ENCODE measurements at places on chromosomes 1 and 21. TPM values are rescaled to one million over a fixed set of nuclear protein-coding genes. Genes with fewer than 3 reads are reported as not detected.

The SLC30A10 gene
- polyA plus RNA-seq, result 0.15 TPM

The CFHR2 gene
- not detected for polyA plus RNA-seq

The MDM4 gene
- polyA plus RNA-seq, result 26.4 TPM

- DNase-seq, result no peak
Observed at GRCh38 chr1:71298633-71299032, 217.8 kb upstream of the ZRANB2 start.

DNA sequence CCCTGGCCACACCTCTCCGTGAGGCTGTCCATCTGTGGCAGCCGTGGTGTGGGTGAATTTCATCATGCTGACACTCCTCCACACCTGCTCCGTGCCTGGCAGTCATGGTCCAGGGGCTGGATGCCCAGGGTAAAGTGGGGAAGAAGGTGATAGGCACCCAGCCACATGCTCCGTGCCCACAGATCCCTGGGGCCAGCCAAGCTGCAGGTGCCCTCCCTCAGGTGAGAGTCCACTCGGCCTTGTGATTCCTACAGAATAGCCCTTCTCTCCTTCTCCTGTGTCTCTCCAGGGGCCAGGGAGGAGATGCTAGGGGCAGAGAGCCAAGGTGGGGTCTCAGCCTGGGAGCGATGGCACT lies 16.8 kb upstream of the POFUT2 start:
- DNase-seq, result no peak

- DNase-seq, result no peak
Observed at GRCh38 chr1:209598227-209598626, 14.7 kb downstream of the CAMK1G start.

DNA sequence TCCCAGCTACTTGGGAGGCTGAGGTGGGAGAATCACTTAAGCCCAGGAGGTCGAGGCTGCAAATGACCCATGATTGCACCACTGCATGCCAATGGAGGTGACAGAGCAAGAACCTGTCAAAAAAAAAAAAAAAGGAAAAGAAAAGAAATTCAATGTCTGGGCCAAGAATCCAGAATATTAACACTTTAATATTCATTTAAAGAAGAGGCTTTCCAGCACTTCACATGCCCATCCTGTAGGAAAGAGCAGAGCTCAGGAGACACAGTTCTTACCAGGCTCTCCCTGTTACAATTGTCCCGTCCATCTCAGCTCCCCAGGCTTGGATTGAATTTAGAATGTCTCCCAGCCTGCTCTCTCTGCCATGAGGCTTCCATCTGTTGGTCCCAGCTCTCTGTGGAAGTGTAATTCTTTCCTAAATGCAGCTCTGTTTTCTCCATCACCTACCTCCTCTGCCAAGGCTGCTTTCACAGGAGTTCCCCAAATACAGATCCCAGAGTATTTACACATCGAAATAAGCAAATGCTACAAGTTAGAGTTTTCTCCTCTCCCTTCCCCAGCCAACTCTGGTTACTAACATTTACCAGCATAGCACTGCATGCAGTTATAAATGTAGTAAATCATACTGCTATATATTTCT lies 116.6 kb upstream of the CDC42BPA start:
- DNase-seq, result no peak

GRCh38 chr1:6602669-6603237 lies at the start of gene KLHL21:
Gene KLHL21 (minus strand): TSS chr1:6602869. CDS start chr1:6602817, 52 bp downstream.
- no peak for DNase-seq

DNA sequence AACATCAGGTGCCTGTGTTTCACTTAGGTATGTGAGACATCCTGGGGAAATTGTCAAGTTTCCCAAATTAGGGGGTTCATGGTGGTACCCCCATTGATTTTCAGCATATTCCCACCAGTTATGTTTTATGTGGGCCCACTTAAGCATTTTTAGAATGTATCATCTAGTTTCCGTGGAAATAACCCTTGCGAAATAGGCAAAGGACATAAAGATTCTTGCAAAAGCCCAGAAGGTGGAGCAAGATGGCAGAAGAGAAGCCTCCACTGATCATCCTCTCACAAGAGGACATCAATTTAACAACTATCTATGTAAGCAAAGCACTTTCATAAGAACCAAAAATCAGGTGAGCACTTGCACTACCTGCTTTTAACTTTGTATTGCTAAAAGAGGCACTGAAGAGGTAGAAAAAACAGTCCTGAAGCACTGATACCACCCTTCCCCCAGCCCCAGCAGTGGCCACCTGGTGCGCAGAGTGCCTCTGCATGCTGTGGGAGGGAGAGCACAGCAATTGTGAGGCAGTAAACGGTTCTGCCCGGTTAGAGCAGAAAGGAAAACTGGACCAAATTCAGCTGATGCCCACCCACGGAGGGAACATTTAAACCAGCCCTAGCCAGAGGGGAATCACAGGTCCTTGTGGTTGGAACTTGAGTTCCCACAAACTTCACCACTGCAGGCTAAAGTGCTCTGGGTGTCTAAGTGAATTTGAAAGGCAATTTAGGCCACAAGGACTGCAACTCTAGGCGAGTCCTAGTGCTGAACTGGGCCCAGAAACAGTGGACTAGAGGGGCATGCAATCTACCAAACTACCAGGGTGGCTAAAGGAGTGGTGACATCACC lies 23.2 kb downstream of the MCOLN2 start:
- DNase-seq, result no peak

DNA sequence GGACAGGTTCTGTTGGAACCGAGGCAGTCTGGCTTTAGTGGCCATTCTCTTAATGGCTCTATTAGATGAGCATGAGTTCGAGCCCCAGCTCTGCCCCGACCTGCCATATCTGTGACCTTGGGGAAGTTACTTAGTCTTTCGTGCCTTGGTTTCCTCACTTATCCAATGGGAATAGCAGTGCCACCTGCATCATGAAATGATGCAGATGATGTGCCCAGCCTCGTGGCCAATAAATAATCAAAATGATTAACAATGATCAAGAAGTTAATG lies 30.6 kb downstream of the CAMK1G start:
- no peak for DNase-seq

The GSTM5 gene
- 28.7 TPM for polyA plus RNA-seq

DNA sequence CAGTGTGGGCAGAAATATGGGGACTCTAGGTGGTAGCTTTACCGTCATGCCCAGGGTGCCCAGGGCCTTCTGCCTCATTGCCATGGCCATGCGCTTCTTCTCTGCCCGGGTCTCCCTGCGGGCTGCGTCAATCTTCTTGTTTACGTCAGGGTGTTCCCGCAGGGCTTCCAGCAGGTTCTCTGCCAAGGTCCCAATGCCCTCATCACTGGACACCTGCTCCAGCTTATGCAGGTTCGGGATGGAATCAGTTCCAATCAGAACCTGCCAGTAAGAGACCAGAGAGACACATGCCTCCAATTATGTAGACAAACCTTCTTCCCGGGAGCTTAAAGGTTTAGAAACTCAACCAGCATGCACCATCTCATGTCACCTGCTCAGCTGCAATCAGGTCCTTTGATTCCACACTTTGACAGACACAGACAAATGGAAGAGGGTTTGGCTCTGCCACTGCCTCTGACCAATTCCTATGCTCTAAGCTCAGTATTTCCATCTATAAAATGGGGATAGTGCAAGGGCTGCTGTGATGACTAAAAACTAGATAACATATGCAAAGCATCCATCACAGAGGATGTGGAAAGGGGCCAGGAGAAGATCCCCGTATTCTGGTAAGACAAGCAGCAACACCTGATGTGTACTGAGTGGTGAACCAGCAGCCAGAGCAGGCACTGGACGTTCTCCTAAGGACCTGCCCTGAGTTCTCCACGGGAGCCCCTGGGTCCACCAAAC lies 121.2 kb downstream of the UBR4 start:
- DNase-seq, result no peak

GRCh38 chr1:173354937-173355280 lies 122.2 kb upstream of the PRDX6 start:
- DNase-seq, result no peak

DNA sequence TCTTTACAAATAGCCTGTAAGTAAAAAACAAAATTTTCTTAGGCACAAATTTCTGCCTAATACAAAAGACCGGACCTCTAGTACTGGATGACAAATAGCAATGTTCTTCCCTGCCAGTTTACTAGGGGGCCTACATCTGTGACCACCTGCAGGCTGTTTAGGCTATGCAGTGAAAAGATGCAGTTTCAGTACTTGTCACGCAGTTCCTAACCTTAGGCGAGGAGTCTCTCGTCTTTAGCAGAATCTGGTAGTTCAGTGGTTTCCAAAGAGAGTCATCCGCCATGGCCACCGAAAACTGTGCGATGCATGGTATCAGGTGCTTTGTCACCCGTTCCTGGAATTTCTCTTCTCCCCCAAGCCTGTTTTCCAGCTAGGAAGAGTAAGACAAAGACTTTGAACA lies 29.6 kb downstream of the LGALS8 start:
- no peak for DNase-seq

The MMEL1 gene
- polyA plus RNA-seq, result 3.6 TPM

- no peak for DNase-seq
Observed at GRCh38 chr1:3762151-3762872, 10.1 kb downstream of the CCDC27 start.

- DNase-seq, result no peak
Observed at GRCh38 chr1:67759692-67760029, 73.6 kb downstream of the GNG12 start.

GRCh38 chr1:36889478-36890226 lies 144.7 kb downstream of the GRIK3 start:
- no peak for DNase-seq

DNA sequence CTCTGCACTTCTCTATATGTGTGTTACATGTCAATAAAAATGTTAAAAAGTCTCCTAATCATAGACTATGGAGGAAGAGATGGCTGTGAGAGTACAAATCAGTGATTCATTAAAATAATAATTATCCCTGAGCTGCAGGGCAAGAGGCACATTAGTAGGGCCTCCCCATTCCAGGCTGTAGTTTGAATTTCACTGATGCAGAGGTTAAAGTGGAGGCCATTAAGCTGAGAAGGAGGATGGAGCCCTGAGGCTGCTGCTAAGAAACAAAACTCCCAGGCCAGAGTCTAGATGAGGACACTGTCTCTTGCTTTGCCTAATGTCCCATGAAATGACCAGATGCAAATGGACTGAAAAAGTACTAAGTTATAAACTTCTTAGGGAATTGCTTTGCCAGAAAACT lies 89.1 kb upstream of the WDR26 start:
- no peak for DNase-seq

The ZSWIM5 gene
- polyA plus RNA-seq, result 6.5 TPM

The MTMR11 gene
- polyA plus RNA-seq, result 28.8 TPM

- DNase-seq, result no peak
Observed at GRCh38 chr1:106173101-106173500, 883.4 kb upstream of the PRMT6 start.

DNA sequence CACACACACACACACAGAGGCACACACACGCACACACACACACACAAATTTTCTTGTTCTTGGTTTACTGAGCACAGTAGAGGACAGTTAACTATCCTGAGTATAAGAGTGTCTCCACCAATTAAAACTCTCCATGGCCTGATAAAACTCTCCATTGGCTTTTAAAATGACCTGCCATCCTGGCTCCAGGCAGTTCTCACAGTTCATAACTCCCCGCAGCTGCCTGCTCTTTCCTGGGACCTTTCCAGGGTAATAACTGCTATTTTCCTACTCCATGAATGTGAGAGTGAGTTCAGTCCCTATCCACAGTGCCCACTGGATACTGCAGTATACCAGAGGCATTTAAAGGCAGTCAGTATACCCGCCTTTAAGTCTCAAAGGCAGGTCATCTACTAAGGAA lies 351.5 kb downstream of the PLPP3 start:
- DNase-seq, result no peak

The HES4 gene
- polyA plus RNA-seq, result 16.7 TPM

All from right renal pelvis (tissue), 4 donors.